ENCODE measurements at places on chromosomes 3 and 15.

DNA sequence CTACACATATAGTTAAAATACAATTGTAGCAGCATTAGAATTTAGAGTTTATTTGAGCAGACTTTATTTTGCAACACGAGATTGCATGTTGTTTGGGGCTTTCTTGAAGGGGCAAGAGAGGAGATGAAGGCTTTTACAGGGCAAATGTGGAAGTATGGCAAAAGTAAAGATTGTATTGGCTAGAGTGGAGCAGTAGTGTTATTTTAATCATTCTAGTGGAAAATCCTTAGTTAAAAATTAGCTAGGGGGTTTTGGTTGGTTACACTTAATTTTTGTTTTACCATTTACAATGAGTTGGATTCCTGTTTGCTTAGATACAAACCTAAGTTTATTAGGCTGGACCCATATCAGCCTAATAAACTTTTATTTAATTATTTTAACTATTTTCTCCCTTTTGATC is 4.6 kb downstream of the OR5H15 start:
- DNase-seq = no peak

- DNase-seq = peak; percentile 54
These were observed 42.0 kb upstream of the ICE2 start for GRCh38 chr15:60520825-60521368.

DNA sequence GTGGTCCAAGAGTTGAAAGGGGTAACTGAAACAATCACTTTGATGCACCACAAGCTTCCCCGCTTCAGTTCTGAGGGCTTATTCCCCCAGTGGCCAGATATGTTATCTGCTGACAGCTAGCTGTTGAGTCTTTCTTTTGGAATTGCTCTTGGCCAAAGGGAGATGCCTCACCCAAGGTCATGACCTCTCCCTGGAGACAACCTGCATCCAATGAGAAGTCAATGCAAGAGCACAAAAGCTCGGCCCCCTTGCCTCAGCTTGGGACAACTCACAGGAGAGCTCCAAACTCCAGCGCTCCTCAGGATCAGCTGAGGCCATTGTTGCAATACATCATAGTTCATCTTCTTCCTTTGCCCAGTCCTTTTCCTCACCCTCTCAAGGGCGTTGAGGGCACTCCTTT is 31.0 kb upstream of the THBS1 start:
- DNase-seq = no peak

GRCh38 chr15:78446551-78446950 is 8.5 kb downstream of the IREB2 start:
- DNase-seq = no peak

DNA sequence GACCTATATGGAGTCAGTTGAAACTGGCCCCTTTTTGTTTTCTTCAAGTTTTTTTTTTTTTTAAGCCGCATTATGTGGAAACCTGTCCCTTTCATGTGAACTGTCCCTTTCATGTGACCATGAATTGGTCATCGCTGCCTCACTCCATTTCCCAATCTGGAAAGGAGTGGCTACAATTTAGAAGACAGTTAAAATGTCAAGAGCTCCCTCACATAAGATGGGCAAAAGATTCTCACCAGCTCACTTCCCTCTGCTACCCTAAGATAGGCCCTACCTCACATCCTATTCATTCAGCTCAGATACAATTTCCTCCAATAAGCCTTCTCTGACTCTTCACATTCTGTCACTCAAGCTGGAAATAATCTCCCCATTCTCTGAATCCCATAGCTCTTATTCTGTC is 111.3 kb upstream of the BCL6 start:
- DNase-seq = no peak

GRCh38 chr15:78302579-78303312 is 3.3 kb upstream of the SKIC8 start:
- no peak for DNase-seq

DNA sequence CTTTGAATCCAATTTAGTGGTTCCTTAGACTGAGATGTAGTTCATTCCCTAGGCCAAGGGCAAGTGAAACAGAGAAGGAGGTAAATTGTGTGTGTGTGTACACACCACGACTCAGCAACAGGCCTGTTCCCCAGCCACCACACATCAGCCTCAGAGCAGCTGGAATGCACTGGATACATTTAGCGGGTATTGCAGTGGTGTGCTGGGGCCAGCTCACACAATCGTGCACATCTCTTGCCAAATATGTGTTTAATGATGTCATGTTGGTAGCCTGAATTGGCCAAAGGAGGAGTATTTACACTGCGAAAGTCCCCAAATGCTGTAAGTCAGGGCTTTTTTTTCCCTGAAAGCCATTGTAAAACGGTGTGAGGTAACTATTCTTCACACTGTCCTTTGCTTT is 82.3 kb downstream of the RBPMS2 start:
- peak; percentile 66 for DNase-seq

- DNase-seq = no peak
These were observed 176.6 kb upstream of the TRIM42 start for GRCh38 chr3:140501061-140501769.

- no peak for DNase-seq
These were observed 42.0 kb upstream of the SPTSSB start for GRCh38 chr3:161413127-161413854.

DNA sequence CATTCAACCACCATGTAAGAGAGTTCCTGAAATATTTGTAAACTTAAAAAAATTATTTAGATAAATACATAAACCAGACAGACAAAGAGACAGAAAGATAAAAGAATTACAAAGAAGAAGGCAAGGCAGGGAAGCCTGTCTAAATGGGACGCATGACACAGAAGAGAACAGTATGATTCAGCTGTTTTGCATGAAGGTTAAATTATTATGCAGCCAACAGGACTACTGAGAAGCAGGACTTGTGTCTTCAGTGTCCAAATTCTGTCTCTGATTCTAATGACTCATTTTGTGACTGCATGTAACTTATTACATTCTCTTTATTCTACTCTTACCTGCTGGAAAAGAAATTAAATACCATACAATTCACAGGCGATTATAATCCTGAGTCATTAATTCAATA is 340.4 kb upstream of the KCNMB2 start:
- DNase-seq = no peak
